Nephron progenitor cell (in vitro differentiated cells): ENCODE measurements at places on chromosomes 5 and 9.
A peak's percentile ranks its signal among the peaks of the same experiment; 100 is the strongest.

GRCh38 chr9:4263591-4263990 lies 36.3 kb downstream of the GLIS3 start:
- no peak for DNase-seq

DNA sequence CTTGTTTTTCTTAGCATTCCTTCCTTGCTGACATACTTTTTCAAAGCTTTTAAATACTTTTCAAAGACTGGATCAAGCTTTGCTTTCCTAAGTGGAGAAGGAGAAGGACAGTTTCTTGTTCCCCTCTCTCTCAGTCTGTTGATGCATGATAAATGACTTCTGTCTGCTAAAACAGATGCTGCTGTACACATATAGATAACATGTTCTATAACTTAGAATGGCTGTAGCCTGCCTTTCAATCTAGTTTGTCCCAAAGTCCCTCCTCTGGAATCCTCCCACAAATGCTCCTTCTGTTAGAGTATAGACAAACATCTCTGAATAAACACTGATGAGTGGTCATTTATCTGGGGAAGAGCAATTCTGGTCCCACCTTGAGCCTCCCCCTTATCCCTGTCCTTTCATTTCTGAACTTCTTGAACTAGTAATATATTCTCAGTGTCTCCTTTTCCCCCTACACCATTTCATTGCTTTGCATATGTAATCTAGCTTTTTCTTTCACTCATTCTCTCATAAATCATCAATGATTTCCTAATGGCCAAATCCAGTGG lies 5.4 kb upstream of the HEMGN start:
- no peak for DNase-seq

- DNase-seq, result no peak
Measured at GRCh38 chr5:32261198-32261597, 51.5 kb downstream of the MTMR12 start.

GRCh38 chr9:100674419-100675122 lies 96.7 kb downstream of the CAVIN4 start:
- no peak for DNase-seq

- no peak for DNase-seq
Measured at GRCh38 chr5:172044631-172045314, 38.3 kb upstream of the FBXW11 start.

DNA sequence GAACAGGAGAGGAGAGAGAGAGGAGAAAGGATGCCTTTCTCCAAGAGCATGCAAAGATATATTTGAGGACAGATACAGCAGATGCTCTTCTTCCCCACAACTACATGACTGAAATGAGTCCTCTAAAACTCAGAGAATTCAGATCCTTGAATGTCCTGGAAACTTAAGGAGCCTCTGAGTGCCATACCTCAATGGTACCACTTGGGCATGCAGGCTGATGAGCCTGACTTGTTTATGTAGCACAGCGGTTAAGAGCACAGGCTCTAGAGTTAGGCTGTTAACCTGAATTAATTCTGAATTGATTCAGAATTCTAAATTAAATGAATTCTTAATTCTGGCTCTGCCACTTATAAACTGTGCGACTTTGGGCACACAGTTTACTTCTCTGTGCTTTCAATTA lies 5.7 kb downstream of the PLPPR1 start:
- no peak for DNase-seq

DNA sequence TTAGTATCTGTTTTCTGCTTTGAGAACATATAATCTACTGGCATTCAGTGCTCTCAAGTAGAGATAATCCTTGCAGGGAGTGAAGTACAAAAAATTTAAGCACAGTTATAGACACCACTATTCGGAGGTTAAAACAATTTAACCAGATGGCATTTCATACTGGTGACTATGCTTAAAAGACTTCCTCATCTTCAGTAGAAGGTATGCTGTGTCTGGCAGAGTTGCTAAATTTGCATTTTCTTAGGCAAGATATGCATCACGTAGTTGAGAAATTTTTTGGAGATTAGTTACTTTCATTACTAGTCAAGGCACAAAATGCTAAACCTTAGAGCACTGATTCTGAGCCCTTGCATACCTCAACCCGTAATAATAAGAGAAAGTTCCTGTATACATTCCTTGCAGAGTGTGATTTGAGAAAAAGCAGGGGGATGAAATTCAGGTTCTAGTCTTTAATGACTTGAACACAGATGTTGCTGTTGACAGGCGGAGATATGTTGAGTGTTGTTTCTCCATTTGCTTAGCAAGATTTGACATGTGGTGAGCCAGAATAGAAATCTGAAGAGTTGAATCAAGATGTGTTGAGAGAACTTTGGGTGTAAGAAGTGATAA lies 70.8 kb upstream of the STARD4 start:
- DNase-seq, result no peak

GRCh38 chr9:72038408-72038807 lies 22.0 kb downstream of the C9orf57 start:
- DNase-seq, result no peak

- no peak for DNase-seq
Measured at GRCh38 chr9:120921661-120922181, 4.9 kb downstream of the TRAF1 start.

GRCh38 chr9:115591584-115591984 lies 473.6 kb upstream of the TNC start:
- DNase-seq, result peak; percentile 58

- no peak for DNase-seq
Measured at GRCh38 chr9:136858844-136859757, 7.0 kb downstream of the MAMDC4 start.

- no peak for DNase-seq
Measured at GRCh38 chr9:130794923-130795495, 40.0 kb upstream of the ABL1 start.

GRCh38 chr5:38465702-38466423 lies 90.6 kb downstream of the LIFR start:
- DNase-seq, result no peak

GRCh38 chr9:15295761-15296405 lies 11.1 kb downstream of the TTC39B start:
- DNase-seq, result peak; percentile 16

- no peak for DNase-seq
Measured at GRCh38 chr9:92711146-92711545, 41.2 kb upstream of the IPPK start.

DNA sequence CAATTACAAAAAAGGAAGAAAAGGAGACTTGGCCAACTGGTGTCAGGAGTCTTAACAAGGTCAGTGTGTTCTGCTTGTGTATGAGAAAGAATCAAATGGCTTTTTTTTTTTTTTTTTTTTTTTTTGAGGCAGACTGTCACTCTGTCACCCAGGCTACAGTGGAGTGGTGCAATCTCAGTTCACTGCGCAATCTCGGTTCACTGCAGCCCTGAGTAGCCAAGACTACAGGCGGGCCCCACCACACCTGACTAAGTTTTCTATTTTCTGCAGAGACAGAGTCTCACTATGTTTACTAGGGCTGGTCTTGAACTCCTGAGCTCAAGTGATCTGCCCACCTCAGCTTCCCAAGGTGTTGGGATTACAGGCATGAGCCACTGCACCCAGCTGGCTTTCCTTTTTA lies 3.1 kb upstream of the IL7R start:
- no peak for DNase-seq

GRCh38 chr9:109950710-109951443 lies 170.9 kb downstream of the PALM2AKAP2 start:
- no peak for DNase-seq

DNA sequence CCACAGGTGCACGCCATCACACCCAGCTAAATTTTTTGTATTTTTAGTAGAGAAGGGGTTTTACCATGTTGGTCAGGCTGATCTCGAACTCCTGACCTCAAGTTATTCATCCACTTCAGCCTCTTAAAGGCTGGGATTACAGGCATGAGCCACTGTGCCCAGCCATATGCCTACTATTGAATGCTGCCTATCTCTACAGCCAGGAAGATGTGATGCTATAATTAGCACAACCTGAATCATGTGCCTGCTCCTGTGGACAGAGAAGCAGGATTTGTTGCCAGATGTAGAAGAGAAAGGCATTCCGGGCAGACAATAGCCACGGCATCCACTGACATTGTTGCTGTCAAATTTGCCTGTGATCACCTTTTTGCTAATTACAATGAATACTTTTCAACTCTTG lies 24.4 kb upstream of the MLLT3 start:
- DNase-seq, result no peak

DNA sequence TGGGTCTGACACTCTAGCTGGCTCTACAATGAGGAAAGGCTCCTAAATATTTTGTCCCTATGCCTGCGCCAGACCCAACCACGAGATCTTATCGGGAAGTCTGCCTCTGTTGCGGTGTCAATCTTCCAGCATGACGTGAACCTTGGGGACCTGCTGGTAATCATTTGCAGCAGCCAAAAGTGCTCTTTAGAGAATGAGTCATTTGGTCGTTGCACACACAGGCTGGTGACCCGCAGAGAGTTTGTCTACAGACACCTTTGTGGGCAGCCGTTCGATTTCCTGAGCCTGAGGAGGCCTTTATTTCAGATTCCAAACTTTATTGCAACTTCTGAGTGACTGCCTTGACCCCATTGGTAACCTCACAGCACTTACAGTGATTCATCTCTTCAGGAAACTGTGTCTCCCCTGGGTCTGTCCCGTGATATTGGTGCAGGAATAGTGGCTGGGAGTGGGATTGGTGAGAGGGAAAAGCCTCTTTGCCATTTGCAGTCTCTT lies 326.1 kb downstream of the NSG2 start:
- DNase-seq, result peak; percentile 11

DNA sequence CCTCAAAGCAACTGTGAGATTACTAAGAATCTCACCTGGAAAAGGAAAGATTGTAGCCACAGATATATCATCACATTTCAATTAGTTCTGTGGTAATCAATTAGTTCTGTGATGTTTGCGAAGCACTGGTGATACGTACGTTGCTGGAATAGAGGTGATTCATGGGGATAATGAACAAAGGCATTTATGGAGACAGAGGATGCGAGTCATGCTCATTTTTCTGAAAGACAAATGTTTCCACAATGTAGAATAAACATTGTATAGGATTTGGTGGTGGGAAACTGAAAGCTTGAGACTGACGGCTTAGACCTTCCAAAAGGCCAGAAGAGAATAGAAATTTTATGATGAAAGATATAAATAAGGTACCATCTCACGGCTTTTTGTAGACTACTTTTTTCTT lies 507.3 kb upstream of the TYRP1 start:
- no peak for DNase-seq

DNA sequence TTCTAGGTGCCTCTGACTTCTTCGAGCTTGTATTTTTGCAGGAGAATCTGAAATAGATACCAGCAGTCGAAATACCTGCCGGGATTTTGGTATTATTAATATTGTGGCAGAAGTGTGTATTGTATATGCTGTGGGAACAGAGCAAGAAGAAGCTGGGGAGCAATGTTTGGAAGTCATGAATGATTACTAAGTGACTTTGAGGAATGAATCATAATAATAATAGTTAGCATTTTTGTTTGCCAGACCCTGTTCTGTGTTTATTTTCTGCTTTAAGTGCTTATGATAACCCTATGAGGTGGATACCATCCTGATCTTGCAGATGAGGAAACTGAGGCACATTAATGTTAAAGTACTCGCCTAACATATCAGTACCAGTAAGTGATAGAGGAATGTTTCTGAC lies 32.4 kb downstream of the RAB24 start:
- DNase-seq, result no peak

- no peak for DNase-seq
Measured at GRCh38 chr9:95684516-95684915, 167.7 kb upstream of the PTCH1 start.

DNA sequence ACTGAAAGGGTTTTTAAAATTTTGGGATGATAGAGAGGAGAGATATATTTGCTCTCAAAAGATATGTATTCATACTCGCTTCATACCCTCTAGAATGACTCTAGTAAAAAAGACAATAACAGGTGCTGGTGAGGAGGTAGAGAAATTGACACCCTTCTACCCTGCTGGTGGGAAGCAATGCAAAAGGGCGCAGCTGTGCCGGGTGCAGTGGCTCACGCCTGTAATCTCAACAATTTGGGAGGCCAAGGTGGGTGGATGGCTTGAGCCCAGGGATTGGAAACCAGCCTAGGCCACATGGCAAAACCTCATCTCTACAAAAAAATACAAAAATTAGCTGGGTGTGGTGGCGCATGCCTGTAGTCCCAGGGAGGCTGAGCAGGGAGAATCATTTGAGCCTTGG lies 33.9 kb upstream of the NXNL2 start:
- no peak for DNase-seq

- no peak for DNase-seq
Measured at GRCh38 chr5:107919361-107919760, 248.6 kb upstream of the EFNA5 start.

GRCh38 chr5:16521521-16522483 lies 56.2 kb upstream of the ZNF622 start:
- no peak for DNase-seq

DNA sequence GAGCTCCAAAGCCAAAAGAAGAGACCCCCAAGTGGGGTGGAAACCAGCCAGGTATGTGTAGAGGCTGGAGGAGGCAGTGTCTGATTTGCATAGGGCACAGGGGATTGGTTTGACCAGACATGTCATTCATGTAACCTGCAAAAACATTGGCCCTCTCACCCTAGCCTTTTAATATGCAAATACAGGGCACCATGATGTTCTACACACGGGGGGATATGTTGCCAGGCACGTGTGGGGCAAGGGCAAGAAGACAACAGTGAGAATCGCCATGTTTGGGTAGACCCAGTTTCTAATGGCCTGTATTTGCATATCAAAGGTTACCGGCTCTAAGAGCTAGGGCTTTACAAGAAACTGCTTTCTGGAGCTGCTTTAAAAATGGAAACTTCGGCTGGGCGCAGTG lies 208.9 kb downstream of the GOLPH3 start:
- DNase-seq, result no peak

DNA sequence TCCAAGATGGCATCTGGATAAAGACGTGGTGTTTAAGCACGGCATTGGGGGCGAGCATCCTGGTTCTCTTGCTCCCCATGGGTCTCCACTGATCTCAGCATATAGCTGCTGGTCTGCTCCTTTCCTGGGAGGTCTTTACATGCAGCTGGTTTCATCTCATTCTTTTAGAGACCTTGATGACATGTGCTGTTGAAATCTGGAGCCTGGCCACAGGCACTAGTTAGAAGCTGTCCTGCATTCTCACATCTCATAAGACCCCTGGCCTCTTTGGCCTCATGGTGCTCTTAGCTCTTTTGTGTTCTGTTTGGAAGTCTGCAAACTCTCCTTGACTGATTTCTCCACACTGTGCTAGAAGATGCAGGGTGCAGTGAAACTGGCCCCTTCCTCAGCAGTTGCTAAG lies 113.0 kb downstream of the SMARCA2 start:
- DNase-seq, result no peak

DNA sequence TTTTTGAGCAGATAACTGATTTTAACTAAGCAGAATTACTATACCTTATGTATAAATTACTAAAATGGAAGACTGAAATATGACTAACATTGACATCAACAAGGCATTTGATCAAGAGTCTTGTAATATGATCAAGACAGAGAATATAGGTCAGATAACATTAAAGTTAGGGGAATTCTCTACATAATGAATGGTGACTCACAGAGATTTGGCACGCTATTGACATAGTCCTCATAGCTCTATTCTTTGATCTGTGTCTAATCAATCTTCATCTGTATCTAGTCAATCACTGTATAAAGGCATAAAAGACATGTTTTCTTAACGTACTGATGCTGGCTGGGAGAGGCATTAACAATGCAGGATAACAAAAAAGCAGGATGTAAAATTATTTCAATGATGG lies 17.4 kb downstream of the ABITRAM start:
- DNase-seq, result no peak
